DMS79 treated with DMSO at 0.1 percent for 48 hours (cell line): ENCODE measurements at places on chromosomes 3 and 15.
A peak's percentile ranks its signal among the peaks of the same experiment; 100 is the strongest.

DNA sequence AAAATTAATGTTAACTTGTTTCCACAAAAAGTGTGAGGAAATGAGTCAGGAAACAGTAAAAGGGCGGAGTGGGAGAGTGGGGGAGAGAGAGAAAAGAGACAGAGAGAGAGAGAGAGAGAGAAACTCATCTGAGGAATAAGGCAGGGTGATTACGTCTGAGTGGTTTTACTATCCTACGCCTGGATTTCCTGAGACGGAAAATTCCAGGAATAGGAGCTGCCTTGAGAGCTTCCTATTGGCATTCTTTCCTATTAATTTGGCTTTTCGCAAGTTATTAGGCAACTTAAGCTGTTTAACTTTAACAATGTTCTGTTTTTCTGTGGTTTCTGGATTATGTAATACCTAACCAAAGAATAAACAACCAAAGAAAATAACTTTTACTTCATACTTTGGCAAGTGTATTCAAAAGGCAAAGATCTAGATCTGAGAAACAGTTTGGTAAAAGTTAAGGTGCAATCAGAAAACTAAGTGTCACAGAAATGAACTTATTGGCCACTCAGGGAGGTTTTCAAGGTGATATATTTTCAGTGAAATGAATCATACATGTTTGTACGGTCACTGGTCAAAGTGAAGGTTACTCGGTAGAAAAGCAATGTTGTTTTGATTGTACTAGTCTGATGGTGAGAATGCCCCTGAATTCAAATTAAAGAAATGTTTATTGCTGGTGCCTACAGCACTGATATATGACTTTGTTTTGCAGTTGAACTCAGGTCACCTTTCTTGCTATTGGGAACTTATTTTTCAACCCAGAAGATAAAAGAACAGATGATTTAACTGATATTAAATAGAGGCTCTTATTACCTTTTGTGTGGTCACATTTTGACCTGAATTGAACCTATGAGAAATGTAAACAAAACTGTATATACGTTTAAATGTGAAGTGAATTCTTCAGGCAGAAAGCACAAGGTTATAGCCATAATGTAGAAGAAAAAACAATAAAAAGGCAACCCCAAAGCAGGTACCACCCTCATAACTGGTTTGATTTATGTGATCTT is 39.9 kb upstream of the TNFSF10 start:
- no peak for DNase-seq

DNA sequence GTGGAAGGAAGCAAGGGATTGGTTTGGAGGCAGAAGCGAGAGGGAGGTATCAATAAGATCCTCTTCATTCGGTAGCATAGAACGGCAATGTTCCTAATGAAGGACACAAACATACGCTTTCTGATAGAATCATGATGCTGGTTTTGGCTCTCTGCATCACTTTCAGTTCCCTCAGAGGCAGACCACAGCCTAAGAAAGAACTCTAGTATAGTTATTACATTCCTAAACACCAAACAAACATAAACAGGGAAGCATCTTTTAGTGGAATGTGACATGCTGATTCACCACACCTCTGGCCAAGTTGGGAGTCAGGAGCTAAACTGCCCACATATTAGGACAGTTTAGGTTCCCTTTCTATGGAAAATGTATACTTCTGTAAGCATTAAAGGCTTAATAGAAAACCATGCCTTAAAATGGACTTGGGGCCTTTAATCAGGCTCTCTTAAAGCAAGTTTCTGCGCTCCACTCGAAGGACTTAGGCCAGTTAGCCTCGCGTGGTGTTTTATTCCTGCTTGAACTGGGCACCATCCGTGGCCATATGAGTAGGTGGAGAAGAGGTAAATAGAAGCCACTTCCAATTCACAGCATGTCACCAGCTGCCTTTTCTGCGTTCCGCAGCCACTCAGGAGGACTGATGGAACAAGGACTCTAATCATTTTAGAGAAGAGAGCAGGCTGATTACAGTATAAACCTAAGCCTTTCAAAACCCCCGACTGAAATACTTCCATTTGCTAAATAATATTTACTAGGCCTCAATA is 53.7 kb downstream of the CD47 start:
- peak; percentile 87 for DNase-seq

GRCh38 chr3:128995737-128996136 is 1.9 kb upstream of the CFAP92 start:
- DNase-seq, result no peak

DNA sequence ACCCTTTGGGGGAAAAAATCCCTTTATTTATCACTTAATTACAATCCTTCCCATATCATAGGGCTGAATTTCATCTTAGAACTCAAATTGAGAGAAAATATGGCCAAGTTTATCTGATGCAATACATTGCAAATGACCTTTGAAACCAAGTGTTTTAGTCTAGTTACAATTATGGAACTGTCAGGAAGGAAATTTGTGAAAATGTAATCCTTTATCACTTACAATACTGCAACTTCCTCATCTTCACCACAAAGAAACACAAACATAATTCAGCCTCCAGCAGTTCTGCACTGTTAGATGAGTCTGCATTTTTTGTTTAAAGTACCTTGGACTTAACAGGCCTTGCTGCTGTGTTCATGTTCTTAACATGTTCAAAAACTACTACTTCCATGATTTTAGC is 4.6 kb downstream of the CCPG1 start:
- DNase-seq, result no peak

- DNase-seq, result no peak
Observed at GRCh38 chr3:120052225-120052624, 42.0 kb downstream of the GSK3B start.

DNA sequence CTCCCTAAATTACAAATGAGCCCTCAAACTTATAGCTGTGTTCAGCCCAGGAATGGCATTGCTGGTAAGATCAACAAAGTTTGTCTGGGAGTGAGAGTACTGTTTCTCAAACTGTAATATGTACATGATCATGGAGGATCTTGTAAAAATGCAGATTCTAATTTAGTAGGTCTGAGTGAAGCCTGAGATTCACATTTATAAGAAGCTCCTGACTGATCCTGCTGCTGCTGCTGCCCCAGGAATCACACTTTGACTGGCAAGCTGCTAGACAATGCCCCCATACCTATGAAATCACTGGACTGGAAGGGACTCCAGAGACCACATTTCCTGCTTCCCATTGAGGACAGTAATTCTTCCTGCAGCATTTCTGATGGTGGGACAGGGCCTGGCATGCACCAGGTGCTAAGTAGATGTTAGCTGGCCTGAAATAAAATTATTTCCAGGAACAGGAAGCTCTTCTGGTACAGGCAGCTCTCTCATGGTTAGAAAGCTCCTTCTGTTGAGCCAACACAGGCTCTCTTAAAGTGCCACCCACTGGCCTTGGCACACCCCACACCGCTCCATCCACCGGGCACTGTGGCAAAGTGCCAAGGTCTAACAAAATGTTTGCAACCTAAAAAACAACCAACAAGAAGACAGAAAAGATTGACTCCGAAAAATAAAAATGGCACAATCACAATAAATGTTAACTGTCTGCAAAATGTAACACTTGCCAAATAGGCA is 36.7 kb upstream of the ZNF710 start:
- peak; percentile 10 for DNase-seq

DNA sequence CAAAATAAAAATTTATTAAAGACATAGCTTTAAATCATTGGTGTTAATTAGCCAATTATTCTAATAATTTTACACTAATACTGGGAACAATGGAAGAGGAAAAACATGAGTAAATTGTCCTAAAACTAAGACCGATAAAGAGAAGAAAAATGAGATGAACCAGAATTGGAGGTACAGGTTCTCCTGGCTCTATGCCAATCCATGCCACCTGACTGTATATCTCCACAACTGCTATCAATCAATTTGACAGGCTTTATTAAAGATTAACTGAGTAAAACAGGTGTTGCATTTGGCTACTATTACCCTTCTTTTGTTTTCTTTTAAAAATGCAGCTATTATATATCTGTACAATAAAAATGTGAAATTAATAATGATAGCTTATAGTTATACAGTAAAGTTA is 850.0 kb downstream of the CADM2 start:
- DNase-seq, result no peak

GRCh38 chr3:41204369-41204768 is 5.1 kb downstream of the CTNNB1 start:
- no peak for DNase-seq

DNA sequence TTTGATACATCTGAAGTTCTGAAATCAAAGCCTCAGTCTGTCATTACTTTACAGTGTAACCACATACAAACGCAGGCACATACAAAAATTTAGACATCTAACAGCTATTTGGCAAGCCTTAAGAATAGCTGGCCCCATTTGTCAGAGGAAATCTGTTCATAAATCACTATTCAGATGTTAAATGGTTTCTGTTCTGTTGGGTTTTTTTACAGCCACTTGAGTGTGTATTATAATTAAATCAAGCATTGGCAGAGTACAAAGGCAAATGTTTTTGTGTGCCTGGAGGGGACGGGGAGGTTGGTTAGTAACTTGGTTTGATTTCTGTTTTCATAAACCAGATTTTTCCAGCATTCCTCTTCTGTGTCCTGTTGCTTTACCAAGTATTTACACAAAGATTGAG is 24.1 kb downstream of the PIGB start:
- DNase-seq, result no peak

DNA sequence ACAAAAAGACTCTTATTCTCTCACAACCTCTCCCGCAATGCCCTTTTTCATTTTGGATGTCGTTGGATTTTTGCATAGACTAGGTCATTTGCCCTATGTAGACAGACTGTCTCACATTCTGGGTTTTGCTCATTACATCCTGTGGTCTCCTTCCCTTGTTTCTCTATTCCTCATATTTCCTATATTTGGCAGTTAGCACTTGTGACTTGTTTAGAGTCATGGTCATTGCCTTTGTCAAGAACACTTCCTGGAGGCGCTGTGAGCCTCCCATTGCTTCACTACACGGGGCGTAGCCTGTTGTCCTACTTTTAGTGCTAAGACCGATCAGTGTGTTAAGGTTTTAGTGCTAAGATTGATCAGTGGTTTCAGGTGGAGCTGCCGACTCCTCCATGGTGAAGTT is 16.1 kb upstream of the TATDN2 start:
- no peak for DNase-seq

- DNase-seq, result no peak
Observed at GRCh38 chr3:107356706-107357105, 20.5 kb upstream of the CCDC54 start.

- no peak for DNase-seq
Observed at GRCh38 chr3:33438284-33438668, 1.9 kb downstream of the UBP1 start.

GRCh38 chr3:123350971-123351370 is 97.9 kb downstream of the ADCY5 start:
- no peak for DNase-seq

DNA sequence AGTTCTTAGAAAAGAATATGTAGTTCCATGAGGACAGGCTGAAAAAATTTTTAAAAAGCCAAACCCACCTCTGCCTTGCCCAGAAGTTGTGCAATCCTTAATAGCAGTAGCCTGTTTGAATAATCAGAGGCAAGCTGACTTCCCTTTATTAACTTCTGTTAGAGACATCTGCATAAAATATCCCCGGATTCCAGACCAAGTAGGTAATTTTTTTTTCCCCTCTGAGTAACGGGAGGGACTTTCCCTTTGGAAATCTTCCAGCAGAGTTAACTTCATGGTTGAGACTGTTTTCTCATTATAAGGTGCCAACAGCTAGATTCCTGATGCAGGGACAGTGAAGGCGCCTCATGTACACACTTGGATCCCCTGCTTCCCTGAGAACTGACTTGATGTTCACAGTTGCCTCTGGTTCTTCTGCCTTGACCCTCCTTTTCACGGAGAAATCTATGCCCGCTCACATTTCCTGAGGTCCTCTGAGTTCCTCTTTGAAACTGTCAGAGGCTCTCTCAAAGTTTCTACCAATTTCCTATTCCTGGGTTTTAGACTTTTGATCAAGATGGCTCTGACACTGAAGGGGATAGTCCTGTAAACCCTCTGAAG is 227.6 kb upstream of the BHLHE40 start:
- DNase-seq, result no peak

GRCh38 chr3:8532251-8532871 is 30.7 kb downstream of the LMCD1 start:
- no peak for DNase-seq

GRCh38 chr3:40057077-40057476 is 247.7 kb downstream of the MYRIP start:
- no peak for DNase-seq

DNA sequence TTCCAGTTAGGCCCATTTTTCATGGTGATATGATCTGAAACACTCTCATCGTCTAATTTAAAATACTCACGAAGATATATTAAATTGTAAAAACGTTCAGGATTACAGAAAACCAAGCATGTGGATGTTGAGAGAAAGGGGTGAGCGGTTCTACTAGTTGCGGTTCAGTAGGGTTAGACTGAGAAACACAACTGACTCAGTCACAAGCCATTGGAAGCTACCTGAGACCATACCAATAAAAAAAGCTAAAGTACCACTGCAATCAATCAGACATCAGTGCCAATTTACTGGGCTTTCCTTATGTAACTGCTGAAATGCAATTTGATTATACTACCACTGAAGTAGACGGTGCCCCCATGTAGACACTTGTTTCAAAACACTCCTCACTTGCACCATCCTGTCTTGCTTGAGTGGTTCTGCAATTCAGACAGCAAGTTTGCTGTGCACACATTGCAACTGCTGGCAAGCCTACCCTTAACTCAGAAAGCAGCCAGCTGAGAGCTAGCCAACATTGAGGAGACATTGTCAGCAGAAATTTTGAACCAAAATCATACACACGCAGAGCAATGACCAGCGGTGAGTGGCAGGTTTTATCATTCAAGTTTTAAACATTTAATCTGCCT is 368.7 kb upstream of the ARHGEF26 start:
- no peak for DNase-seq

DNA sequence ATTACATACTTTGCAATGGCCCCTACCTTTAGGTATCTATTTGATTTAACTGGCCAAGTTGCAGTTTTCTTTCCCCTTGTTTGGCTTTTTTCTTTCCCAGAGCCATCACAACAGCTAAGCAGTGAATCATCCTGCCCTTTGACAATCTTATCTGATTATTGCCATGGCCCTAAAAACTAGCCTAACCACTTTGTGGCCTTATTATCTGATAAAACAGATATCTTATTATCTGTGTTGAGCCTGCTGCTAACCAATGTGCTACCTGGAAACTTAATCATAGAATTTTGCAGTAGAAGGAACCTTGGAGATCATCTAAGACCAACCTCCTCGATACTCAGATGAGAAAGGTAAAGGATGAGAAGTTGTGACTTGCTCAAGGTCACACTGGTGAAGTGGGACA is 37.1 kb downstream of the EIF4E3 start:
- DNase-seq, result no peak
